ENCODE measurements at places on chromosomes 2 and 18. TPM values are rescaled to one million over a fixed set of nuclear protein-coding genes. Genes with fewer than 3 reads are reported as not detected.

Gene CAVIN2
- 16.5 TPM for total RNA-seq

Gene RAPGEF4
- 1.4 TPM for total RNA-seq

Gene CCDC178
- total RNA-seq = not detected

Gene TUBA4B
- total RNA-seq = not detected

Gene POTEC
- total RNA-seq = not detected

Gene CCDC148
- total RNA-seq = not detected

Gene VWC2L
- total RNA-seq = not detected

Gene DPYSL5
- not detected for total RNA-seq

Gene DPP10
- total RNA-seq = not detected

Gene PMS1
- 24.3 TPM for total RNA-seq

Gene HOXD8
- not detected for total RNA-seq

Gene TMEM178A
- not detected for total RNA-seq

Gene CETN1
- not detected for total RNA-seq

Gene SKOR2
- total RNA-seq = not detected

Gene PKDCC
- not detected for total RNA-seq

Gene ATOH8
- not detected for total RNA-seq

Gene CXCR1
- not detected for total RNA-seq

Gene DAPL1
- total RNA-seq = not detected

Gene TLK1
- 179 TPM for total RNA-seq

Gene CHRNG
- not detected for total RNA-seq

Gene VSNL1
- total RNA-seq = not detected

Gene RAB1A
- 79.3 TPM for total RNA-seq

Gene DES
- not detected for total RNA-seq

Gene CPO
- not detected for total RNA-seq

Gene RGPD4
- total RNA-seq = not detected

Gene LYG2
- not detected for total RNA-seq

Gene KRTCAP3
- 10.0 TPM for total RNA-seq

Gene DNAJC5G
- not detected for total RNA-seq

Gene OSGEPL1
- 5.7 TPM for total RNA-seq

Gene OSR1
- not detected for total RNA-seq

Gene DPP4
- total RNA-seq = 12.6 TPM

Gene THAP4
- 47.8 TPM for total RNA-seq

Gene PROM2
- total RNA-seq = 0.47 TPM

Gene SNORC
- total RNA-seq = 1.3 TPM

Gene ORC2
- 32.7 TPM for total RNA-seq

Gene CELF4
- total RNA-seq = not detected

Gene DCDC2C
- total RNA-seq = not detected

Gene KCNIP3
- total RNA-seq = not detected

Gene TUBB6
- total RNA-seq = 0.22 TPM

Gene COQ10B
- 73.9 TPM for total RNA-seq

Gene DIS3L2
- total RNA-seq = 76.9 TPM

Gene CYP26B1
- not detected for total RNA-seq

Gene REG3G
- not detected for total RNA-seq
